SHP77 treated with DMSO at 0.1 percent for 48 hours (cell line): ENCODE measurements at places on chromosomes 2 and 18.
A peak's percentile ranks its signal among the peaks of the same experiment; 100 is the strongest.

DNA sequence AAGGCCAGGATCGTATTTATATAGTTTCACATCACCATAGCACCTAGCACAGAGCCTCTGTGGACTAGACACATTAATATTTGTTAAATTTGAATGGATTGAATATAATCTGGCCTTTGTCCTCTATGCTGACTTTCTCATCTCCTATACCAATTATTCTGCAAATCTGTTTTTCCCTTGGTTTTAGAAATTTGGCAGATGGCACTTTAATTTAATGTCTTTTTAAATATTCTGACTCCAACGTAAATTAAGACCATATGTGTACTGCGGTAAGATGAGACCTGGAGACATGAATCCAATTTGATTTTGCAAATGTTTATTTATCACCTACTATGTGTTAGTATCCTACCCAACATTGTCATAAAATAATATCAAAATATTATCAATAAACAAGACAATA lies 1281.9 kb upstream of the PIK3C3 start:
- DNase-seq: no peak

DNA sequence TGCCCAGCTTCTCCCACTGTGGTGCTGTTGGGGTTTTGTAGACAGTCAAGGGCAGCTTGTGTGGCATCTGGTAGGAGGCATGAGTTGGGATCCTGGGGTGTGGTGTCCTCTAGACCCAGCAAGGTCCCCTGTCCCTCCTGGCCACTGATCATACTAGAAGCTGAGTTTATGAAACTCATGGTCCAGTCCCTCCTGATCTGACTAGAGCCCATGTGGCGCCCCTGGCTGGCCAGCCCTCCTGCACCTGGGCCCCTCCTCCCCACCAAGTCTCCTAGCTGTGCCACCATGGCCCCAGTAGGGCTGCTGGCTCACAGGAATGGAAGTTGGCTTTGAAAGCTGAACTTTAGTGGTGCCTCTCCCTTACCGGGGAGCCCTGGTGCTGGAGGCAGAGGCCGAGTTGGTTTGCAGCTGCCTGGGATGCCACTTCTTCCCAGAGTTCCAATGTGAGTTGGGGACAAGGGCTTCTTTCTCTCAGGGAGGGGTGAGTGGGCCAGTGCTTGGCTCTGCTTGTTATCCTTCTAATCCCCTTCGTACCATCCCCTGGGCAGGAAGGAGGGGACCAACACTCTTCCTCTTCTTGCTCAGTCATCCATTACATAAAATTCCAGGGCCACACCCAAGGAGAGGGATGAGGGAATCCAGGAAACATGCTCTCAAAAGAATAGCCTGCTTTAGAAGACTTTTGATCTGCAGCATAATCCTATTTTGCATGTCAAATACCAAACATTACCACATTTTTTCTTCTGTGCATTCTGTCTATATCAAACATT lies 37.5 kb upstream of the HAAO start:
- no peak for DNase-seq

GRCh38 chr2:105404736-105405135 lies 5.9 kb upstream of the FHL2 start:
- DNase-seq: no peak

GRCh38 chr2:149552830-149553229 lies 34.7 kb downstream of the MMADHC start:
- DNase-seq: no peak

DNA sequence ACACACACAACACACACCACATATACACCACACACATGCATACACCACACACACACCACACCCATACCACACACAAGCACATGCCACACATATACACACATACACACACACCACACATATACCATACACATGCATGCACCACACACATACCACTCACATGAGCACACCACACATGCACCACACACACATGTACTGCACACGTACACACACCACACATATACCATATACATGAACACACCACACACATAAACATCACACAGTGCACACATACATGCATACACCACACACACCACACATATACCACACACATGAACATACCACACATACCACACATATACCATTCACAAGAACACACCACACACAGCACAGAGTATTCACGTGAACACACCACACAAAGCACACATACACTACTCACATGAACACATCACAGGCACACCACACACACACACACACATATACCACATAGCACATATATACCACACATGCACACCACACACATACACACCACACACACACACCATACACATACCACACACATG lies 219.9 kb upstream of the RAB6C start:
- no peak for DNase-seq

DNA sequence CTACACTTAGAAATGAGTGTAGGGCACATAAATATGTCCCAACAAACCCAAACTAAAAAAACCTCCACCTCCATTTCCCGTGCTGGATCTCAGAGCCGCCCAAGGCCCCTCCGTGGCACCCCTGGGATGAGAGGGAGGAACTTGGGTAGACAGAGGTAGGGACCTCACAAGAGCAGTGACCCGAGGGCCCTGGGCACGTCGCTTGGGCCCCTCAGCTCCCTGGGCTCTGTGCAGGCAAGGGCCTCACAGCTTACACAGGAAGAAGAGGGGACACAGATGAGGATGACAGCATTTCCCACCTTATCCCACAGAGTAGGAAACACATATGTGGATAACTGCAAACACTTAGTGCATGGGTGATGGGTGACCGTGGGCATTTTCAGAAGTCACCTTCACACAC lies 93.9 kb upstream of the TPO start:
- DNase-seq: no peak

- DNase-seq: no peak
These were observed 18.7 kb upstream of the ADAM17 start for GRCh38 chr2:9574331-9574730.

DNA sequence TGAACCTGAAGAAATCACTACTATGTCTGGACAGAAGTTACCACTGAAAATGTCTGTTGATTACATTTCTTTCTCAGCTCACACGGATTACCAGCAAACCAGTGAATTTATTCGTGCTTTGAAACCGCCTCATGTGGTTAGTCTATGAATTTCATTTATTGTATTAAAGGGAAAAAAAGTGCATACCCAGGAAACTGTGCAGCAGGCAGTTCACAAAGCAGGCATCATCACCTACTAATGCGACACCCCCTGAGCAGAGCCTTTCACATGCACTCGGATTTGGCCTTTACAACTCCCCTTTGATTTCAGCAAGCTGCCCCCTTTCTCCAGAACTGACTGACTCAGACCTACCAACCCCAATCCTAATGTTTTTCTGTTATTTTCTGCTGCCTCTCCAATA lies 20.1 kb downstream of the CPSF3 start:
- DNase-seq: no peak

DNA sequence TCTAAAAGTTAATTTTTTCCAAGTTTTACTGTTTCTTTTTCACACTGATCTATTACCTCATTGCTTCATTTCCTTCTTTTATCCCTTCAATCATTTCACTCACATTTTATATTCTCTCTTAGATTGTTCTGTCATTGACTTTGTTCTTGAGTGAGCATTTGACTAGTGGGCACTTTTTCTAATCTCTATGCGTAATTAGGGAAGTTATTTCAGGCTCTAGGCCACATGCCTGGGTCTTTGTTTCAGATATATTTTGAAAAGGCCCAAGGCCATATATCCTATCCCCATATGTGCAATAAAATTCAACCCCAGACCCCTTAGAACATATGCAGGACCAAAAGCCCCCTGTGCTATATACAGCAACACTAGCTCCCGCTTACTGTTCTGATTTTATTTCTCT lies 61.2 kb downstream of the MSH6 start:
- no peak for DNase-seq

DNA sequence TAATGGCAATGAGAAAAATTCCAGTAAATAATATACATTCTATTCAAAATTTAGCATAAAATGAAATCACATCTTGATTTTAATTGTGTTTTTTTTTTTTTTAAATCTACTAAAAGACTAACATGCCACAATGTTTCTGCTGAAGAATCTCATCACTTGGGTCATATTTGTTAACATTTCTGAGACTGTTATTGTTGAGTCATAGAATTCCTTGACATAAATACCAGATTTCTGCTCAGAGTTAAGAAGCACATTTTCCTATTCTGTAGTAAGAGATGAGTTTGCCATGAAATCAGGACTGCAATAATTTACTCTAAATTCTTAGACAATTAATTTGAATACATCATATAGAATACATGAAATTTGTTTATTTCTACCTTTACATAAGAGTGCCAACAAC lies 154.9 kb upstream of the KYNU start:
- DNase-seq: no peak

GRCh38 chr2:240997856-240998705 lies at the start of gene SNED1:
SNED1 (plus strand) TSS chr2:240998618; CDS start chr2:240998838, 220 bp downstream.
- peak; percentile 47 for DNase-seq

DNA sequence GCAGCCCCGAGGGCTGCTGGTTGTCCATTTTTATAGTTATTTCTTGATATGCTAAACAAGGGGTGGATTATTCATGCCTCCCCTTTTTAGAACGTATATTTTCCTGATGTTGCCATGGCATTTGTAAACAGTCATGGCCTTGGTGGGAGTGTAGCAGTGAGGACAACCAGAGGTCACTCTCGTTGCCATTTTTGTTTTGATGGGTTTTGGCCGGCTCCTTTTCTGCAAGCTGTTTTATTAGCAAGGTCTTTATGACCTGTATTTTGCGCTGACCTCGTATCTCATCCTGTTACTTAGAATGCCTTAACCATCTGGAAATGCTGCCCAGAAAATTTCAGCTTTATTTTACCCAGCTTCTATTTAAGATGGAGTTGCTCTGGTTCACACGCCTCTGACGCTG lies 825.8 kb upstream of the CDH2 start:
- peak; percentile 40 for DNase-seq

- DNase-seq: no peak
These were observed 68.7 kb downstream of the STRADB start for GRCh38 chr2:201520201-201520600.

GRCh38 chr2:84467389-84467788 lies 8.3 kb upstream of the SUCLG1 start:
- DNase-seq: no peak

GRCh38 chr2:137886083-137886831 lies 78.0 kb upstream of the HNMT start:
- no peak for DNase-seq

DNA sequence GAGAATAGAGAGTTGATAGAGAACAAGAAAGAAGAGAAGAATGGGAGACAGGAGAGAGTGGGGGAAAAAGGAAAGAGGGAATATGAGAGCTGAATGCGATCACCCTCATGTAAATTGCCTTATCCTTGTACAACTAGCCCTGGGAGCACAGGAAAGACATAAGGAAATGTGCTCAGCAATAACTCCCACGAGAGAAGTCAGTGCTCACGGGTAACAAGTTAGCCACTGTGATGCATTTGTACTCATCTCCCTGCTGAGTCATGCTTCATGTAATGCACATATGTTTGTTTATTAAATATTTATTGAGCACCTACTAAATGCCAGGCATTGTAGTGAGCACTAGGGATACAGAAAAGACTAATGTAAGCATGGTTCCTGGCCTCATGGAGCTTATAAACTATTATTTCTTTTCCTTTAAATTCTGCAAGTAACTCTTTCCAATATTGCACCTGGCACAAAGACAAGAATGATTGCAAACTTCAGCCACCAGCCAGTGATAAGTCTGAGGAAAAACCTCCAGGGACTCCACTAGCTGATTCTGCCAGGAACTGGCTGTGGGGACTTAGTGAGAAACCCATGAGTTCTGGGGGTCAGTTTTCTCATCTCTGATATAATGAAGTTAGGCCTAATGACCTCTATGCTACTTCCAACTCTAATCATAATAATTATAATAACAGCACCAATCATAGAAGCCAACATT lies 124.1 kb downstream of the LNPK start:
- no peak for DNase-seq

GRCh38 chr2:210536973-210537650 lies 19.3 kb upstream of the CPS1 start:
- no peak for DNase-seq

- DNase-seq: no peak
These were observed 36.9 kb upstream of the SLC14A1 start for GRCh38 chr18:45686891-45687611.

- no peak for DNase-seq
These were observed 39.5 kb downstream of the ATP9B start for GRCh38 chr18:79108549-79109215.

- DNase-seq: no peak
These were observed 133.6 kb downstream of the PHLPP1 start for GRCh38 chr18:62848946-62849345.

DNA sequence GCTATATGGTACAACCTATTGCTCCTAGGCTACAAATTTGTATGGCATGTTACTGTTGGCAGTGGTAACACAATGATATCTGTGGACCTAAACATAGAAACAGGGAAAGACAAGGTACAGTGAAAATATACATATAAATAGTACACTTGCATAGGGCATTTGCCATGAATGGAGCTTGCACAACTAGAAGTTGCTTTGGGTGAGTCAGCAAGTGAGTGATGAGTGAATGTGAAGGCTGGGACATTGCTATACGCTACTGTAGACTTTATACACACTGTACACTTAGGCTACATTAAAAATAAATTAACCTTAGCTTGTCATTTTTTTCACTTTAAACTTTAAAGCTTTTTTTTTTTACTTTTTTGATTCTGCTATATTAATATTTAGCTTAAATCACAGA lies 500.0 kb upstream of the SETBP1 start:
- DNase-seq: no peak

- DNase-seq: peak; percentile 82
These were observed 47.4 kb downstream of the SLC35F5 start for GRCh38 chr2:113709022-113709421.

- DNase-seq: no peak
These were observed 52.0 kb downstream of the EIPR1 start for GRCh38 chr2:3325458-3326181.

GRCh38 chr18:12307701-12308385 lies at the start of gene TUBB6:
TUBB6 (plus strand) TSS chr18:12308241; CDS start chr18:12308293, 52 bp downstream.
- DNase-seq: no peak

DNA sequence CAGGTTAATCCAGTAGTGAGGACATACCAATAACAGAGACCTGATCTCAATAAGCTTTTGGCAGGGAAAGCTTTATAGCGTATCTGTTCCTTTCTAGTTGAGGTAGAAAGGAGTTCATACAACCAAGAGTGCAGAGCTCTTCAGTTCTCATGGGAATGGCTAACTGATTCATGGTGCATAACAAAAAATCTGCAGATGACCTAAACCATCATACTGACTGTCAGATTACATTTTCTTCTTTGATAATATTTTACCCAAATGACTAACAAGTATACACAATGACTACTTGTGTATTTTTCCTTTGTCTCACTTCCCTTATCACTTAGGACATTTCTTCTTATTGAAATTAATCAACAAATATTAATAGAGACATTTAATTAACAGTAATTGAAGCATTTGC lies 140.0 kb upstream of the SERTAD2 start:
- DNase-seq: no peak

DNA sequence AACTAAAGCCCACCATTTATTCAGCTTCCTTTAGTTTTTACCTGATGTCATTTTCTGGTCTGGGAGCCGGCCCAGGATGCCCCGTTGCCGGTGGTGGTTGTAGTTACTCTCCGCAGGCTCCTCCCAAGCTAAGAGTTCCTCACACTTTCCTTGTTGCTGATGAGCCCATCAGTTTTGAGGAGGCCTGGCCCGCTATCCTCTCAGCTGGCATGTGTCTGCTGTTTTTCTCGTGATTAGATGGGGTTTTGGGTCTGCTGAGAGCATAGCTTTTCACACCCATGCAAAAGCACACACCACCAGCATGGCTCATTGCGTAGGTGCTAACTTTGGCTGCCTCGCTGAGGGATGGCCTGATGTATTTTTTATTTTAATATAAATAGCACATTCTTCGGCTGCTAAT lies 72.1 kb downstream of the PSMG2 start:
- DNase-seq: no peak

- DNase-seq: no peak
These were observed 366.2 kb upstream of the ID2 start for GRCh38 chr2:8315531-8316165.

- no peak for DNase-seq
These were observed 70.6 kb downstream of the OTX1 start for GRCh38 chr2:63121055-63121834.
